Kidney glomerular epithelial cell (primary cell): ENCODE measurements at places on chromosomes 2 and 18.

- no peak for DNase-seq
Measured at GRCh38 chr2:197399887-197400540, 34.8 kb downstream of the SF3B1 start.

DNA sequence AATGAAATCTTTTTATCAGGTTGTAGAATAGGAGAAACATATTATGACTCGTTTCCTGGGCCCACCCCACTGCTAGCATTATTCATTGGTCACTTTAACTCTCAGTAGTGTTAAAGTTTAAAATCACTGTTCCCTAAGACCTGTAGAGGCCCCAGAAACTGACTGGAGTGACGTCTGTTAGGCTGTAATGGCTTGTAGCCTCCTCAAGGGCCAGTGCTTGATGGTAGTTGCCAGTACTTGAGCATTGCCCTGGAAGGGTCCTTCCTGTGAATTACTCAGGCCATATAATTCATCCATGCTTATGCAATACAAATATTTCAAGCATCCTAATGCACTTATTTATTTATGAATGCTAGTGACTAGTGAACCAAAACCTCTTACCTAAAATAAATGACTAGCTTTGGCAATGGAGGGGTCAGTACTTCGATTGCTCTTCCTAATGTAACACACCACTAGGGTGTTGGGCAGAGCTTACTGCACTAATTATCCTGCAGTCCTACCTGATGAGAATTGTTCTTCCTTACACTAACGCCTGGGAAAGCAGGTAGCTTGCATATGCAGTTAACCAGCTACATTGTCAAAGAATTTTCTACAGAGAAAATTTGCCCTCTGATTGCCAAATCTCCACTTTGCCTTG is 31.2 kb downstream of the ARHGAP25 start:
- no peak for DNase-seq

GRCh38 chr2:198077477-198077876 is 273.1 kb downstream of the PLCL1 start:
- no peak for DNase-seq

- no peak for DNase-seq
Measured at GRCh38 chr2:237964578-237965404, 2.0 kb upstream of the UBE2F start.

- DNase-seq = no peak
Measured at GRCh38 chr2:195902857-195903256, 165.8 kb downstream of the DNAH7 start.

DNA sequence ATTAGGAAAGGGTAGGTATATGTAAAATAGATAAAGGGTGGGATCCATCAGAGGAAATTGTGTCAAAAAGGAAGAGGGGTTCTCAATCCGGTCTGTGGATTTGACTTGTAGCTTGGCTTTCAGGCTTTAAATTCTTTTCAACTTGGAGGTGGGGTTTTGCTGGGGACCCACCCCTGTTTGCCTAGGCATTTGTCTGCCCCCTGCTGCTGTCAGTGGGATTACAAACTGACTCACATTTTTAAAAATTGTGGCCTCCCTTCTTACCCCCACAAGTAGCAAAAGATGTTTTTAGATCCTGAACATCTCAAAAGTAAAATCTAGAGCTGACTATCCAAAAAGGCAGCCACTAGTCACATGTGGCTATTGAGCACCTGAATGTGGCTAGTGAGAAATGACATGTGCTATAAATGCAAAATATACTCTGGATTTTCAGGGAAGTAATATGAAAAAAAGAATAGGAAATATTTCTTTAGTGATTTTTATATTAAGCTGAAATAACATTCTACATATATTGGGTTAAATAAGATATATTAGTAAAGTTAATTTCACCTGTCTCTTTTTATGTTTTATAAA is 178.9 kb downstream of the GFPT1 start:
- no peak for DNase-seq

- DNase-seq = no peak
Measured at GRCh38 chr2:153971855-153972254, 100.1 kb downstream of the GALNT13 start.

GRCh38 chr2:237923481-237924163 is 43.2 kb upstream of the UBE2F start:
- DNase-seq = no peak

DNA sequence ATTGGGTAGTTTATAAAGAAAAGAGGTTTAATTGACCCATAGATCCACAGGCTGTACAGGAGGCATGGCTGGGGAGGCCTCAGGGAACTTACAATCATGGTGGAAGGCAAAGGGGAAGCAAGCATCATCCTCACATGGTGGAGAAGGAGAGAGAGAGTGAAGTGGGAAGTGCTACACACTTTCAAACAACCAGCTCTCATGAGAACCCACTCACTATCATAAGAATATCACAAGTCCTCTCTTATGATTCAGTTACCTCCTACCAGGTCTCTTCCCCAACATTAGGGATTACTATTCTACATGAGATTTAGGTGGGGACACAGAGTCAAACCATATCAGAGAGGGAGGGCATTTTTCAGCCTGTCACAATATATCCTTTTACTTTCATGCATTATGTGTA is 22.7 kb upstream of the DOCK10 start:
- DNase-seq = no peak
